Smooth muscle cell of the coronary artery (primary cell): ENCODE measurements at places on chromosomes 7 and 10. TPM values are rescaled to one million over a fixed set of nuclear protein-coding genes. Genes with fewer than 3 reads are reported as not detected.

The ADIRF gene
- total RNA-seq, result 44.9 and 184 TPM in 2 replicates

The MDFIC gene
- 22.5 and 34.2 TPM in 2 replicates for total RNA-seq

The ABCB1 gene
- 0.75 TPM in 1 of 2 replicates, not detected in the other for total RNA-seq

The ACBD7 gene
- 0.12 and 1.1 TPM in 2 replicates for total RNA-seq

The GRID1 gene
- total RNA-seq, result under 0.01 TPM in 1 of 2 replicates, not detected in the other

The ADCK2 gene
- total RNA-seq, result 13.2 and 24.8 TPM in 2 replicates

The LRRN3 gene
- total RNA-seq, result 0.47 and 2.5 TPM in 2 replicates

The FAM24B gene
- total RNA-seq, result 3.8 and 4.3 TPM in 2 replicates

The PNLIP gene
- total RNA-seq, result not detected in 2 replicates

The ARHGEF35 gene
- 2.0 and 6.1 TPM in 2 replicates for total RNA-seq

The FAM24A gene
- not detected in 2 replicates for total RNA-seq

The C10orf105 gene
- total RNA-seq, result under 0.01 and 0.12 TPM in 2 replicates
